Activated CD4-positive, CD25-positive, alpha-beta regulatory T cell (primary cell): ENCODE measurements at places on chromosomes 1 and 21.

DNA sequence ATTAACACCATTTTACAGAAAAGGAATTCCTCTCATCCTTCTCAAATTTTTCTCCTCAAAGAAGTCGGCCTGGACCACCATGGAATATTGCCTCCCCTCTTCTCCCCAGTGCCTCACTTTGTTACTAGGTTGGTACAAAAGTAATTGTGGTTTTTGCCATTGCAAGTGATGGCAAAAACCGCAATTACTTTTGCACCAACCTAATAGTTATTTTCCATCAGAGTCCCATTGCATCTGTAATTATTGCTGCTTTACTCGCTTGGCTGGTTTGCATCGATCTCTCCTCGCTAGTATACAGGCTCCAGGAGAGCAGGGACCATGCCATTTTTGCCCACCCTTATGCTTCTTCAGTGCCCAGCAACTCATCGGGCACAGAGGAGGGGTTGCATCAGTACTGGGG, 963 bp upstream of the C1orf94 start:
- DNase-seq: no peak

- DNase-seq: no peak
Observed at GRCh38 chr1:196584696-196585095, 23.5 kb downstream of the KCNT2 start.

GRCh38 chr1:152118915-152119314, 3.7 kb upstream of the TCHH start:
- DNase-seq: no peak

DNA sequence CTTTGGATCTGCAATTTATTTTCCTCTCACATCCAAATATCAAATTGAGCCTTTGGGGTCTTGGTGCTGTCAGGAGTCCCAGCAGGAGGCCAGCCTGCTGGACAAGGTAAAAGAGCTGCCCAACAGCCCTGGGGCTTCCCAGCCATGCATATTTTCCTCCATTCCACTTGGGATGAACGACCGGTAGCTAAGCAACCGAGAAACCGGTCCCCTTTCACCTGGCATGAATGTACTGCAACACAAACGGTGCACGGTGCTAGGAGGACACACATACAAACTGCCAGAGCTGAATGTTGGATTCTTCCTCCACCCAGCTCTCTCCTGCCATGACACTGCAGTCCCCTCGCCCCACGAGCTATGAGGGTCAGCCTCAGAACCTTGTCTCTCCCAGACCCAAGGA, 42.7 kb downstream of the BCAR3 start:
- no peak for DNase-seq

GRCh38 chr1:192402571-192402970, 85.8 kb downstream of the RGS21 start:
- no peak for DNase-seq

DNA sequence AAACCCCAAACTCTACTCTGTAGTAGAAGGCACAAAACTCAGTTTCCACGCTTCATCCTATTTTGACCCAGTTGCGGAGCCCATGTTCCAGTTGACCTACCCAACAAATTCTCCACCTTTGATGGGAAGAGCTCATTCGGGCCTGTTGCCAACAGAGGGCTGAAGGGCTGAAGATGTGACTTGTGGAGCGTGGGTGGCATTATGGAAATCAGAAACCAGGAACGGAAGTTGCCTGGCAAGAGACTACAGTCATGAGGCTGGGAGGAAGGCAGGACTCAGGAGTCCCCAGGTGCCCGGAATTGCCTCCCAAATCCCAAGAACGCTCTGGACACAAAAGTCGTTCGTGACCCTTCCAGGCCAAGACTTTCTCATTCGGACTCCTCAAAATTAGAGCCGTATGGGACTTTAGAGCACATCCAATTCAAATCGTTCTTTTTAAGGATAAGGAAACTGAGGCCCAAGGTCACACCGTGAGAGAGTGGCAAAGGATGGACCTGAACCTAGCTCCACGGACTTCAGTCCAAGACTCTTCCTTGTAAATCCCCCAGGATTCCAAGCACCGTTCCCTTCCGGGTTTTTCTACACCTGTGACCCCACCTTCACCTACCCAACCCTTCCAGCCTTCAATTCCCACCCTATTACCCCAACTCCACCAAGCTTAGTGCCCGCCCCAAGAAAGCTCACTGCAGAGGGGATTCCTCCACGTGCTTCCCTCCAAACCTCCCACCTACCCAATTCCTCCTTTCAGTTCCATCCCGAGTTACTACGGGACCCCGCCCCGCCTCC, 739 bp downstream of the SMG5 start:
- no peak for DNase-seq

DNA sequence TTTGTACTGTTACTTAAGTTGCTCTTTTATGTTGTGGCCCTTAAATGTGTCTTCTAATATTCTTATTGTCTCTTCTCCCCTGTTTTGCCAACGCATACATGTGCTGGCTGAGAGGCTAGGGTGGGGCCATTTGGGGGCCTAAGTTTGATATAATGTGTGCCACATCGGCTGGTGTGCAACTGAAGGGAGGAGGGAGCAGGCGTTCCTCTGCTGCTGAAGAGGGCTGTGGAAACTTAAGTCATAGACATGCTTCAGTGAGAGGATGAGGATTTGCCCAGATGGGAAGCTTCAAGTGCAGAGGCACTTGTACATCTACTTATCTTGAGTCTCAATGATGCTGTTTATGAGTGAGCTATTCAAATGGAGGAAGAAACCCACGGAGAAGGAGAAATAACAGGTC, 630.6 kb downstream of the LMO4 start:
- DNase-seq: no peak

DNA sequence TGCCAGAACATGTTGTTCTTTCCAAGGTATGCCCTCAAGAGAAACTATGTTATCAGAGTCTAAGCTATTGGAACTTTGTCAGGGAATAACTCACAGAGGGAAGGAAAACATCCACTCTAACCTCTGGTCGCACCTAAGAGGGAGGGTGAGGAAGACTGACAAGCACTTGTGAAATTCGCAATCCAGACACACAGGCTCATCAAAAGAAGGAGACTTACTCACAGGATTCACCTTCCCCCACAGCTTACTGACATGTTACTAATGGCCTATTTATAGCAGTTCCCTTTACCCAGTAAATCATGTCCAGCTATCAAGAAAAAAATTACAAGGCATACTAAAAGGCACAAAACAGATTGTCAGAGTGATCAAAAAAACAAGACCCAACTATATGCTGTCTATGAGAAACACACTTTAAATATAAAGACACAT, 36.9 kb downstream of the WDR64 start:
- DNase-seq: no peak

- no peak for DNase-seq
Observed at GRCh38 chr1:203406446-203407045, 55.6 kb upstream of the FMOD start.

GRCh38 chr1:68473060-68473459, 23.3 kb upstream of the RPE65 start:
- DNase-seq: no peak

DNA sequence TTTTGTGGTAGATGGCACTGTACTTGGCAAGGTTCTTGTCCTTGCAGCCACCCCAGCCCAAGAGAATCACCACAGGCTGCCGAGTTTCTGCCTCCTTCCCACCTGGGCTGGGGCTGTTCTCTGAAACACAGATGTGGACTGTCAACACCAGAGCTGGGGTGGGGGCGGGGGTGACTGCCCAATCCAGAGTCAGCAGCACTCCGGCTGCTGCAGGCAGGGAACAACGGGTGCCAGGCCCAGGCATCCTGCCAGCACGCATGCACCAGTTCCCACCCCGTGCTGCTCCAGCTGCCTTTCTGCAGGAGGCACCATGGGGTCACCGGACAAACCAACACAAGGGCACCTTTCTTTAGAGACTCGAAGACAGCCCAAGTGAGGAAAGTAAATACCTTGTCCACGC, 14.1 kb downstream of the TMEM53 start:
- DNase-seq: no peak

- DNase-seq: no peak
Observed at GRCh38 chr1:11967028-11967547, 13.2 kb upstream of the MFN2 start.

DNA sequence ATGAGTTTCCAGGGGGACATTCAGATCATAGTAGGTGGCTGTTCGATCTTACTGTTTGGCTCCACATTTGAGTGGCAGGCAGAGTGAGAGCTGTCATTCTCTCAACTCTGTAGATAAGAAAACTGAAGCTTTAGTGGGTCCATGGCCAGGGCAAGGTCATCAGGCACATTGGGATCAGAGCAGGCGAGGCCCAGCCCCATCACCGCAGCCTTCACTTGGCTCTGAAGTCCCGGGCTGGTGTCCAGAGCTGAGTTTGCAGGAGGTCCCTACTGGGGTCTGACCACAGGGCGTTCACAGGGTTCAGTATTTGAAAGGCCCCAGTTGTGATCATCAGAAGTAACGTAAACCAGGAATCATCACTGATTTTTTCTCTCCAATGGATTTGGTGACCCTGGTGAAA, 76.7 kb downstream of the OBSCN start:
- DNase-seq: no peak

DNA sequence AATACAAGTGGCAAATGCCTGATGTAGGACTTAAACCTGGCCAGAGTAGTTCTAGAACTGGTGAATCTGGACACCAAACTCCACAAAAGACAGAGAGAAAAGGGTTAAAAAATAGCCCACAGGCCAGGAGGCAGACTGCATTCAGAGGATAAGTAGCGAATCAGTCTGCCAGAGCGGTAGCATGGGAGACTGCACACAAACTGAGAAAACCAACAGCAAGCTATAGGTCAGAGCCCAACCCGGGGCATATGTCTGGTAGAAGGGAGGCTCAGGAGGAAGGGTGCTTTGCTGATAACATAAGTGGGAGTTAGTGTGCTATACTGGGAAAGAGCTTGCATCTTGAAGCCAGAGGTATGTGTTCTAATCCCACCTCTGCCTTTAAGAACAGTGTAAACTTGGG, 4.0 kb downstream of the LRRC53 start:
- no peak for DNase-seq

DNA sequence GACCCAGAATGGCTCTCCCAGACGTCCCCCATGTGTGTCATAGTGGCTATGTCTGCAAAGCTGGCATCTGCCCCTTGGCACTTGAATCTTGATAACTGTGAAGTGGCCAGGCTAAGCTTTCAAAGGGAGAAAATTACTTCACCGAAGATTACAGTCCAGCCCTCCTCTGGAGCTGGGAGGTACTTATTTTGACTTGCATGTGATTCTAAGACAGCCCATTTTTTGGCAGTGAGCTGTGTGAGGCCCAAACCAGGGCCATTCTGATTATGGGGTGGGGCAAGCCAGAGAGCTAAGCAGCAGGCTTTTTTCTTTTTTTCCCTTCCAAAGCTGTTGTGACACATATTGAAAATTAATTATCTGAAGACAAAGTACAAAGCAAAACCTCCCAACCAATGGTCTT, 42.1 kb upstream of the C8B start:
- DNase-seq: no peak

DNA sequence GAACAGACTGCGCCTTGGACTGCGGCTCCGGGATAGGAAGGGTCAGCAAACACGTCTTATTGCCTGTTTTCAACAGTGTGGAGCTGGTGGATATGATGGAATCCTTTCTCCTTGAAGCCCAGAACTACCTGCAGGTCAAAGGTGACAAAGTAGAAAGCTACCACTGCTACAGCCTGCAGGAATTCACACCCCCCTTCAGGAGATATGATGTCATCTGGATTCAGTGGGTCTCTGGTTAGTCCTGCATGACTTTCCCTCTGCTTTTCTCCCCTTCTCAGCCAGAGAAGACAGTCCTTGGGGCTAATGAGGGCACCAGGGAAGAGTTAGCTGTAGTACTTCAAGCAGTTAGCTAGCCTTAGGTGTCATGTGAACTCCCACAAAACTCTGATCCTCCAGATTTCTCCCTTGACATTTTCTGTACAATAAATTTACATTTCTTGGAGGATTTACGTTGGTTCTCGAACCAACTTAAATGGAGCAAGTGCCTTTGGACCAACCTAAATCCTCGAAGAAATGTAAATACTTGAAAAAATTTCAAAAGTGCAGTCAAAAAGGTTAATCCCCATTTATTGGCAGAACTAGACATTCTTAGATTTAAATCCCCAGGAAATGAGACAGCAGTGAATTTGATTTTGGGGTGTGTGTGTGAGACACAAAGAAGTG, 20.9 kb downstream of the NTMT2 start:
- no peak for DNase-seq

DNA sequence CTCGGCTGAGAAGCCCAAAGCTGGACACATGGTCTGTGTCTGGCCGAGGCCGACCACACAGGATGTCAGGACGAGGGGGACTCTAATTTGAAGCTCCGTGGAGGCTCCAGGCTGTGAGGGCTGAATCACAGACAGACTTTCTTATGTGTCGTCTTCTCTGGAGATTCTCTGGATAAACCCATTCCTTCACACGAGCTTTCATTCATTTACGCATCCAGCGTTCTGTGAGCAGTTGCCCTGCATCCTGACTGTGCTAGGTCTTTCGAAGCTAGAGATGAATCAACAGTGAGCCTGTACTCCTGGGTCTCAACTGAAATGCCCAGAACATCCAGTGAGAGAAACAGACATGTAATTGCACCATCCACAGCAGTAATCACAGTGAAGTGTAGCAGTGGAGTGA, 49.6 kb downstream of the ECE1 start:
- no peak for DNase-seq

GRCh38 chr1:119348941-119349340, 19.6 kb upstream of the HAO2 start:
- no peak for DNase-seq

DNA sequence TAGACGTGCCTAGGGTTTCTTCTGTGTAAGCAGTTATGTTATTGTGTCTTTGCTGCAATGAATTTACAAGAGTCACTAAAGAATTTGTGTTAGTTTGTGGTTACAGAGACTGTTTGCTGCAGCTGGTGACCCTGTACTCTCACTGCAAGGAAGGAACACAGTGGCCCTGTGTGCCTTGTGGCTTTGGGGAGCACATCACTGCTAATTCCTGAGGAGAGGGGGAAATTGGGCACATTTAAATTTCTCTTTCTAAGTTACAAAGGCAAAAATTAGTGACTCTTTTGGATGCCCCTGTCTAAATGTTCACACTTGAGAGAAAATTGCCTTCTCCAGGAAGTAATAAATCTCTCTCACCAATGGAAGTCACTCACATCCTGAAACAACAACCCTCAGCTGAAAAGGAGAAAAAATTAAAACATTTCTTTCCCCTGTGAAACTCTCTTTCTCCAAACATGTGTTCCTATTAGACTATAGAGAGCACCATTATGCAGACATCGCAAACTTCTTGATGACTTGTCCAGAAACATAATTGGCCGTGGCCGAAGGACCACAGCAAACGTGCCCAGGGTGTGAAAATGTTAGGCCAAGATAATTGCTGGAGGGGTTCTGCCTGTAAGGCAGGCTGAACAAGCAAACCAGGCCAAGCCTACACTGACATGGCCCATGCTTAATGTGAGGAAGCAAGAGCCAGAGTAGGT, 32.3 kb upstream of the SPAG17 start:
- DNase-seq: no peak

GRCh38 chr1:33008051-33008914, 28.4 kb downstream of the AK2 start:
- no peak for DNase-seq

- no peak for DNase-seq
Observed at GRCh38 chr1:208499601-208500000, 255.4 kb upstream of the PLXNA2 start.

DNA sequence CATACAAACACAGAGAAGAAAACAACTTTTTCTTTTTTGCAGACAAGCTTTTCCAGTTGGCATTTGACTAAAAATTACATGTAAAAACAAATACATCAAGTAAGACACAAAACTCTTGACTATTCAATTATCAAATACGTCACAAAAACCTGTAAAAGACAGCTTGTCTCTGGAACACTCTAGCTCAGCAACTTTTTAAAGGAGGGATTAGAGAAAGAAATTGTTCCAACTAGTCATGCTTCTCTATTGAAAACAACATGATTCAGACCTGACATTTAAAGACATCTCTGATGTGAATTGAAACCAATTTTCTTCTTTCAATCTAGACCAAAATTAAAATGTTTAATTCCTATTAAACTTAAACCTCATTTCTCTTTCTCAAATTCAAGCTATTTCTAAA, 30.3 kb downstream of the SMYD3 start:
- no peak for DNase-seq
